ENCODE measurements at places on chromosomes 11 and 22.
A peak's percentile ranks its signal among the peaks of the same experiment; 100 is the strongest.

DNA sequence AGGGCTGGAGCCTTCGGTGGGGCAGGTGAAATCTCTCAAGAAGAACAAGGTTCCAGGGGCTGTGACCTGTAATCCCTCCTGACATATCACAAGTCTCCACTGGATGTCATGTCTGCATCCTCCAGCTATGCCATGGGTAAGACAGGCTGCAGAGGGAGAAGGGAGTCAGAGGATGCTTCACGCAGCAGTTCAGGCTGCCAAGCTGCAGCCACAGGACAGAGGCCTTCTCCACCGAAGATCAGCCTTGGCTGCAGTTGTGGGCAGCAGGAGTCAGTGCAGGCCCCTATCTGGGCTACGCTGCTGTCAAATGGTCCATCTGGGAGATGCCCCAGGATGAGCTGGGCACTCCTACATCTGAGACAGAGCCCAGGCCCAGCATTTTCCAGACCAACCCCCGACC, 25.0 kb downstream of the DKK3 start:
- DNase-seq = no peak

- DNase-seq = no peak
These were observed 6.6 kb upstream of the APOL6 start for GRCh38 chr22:35641494-35642120.

DNA sequence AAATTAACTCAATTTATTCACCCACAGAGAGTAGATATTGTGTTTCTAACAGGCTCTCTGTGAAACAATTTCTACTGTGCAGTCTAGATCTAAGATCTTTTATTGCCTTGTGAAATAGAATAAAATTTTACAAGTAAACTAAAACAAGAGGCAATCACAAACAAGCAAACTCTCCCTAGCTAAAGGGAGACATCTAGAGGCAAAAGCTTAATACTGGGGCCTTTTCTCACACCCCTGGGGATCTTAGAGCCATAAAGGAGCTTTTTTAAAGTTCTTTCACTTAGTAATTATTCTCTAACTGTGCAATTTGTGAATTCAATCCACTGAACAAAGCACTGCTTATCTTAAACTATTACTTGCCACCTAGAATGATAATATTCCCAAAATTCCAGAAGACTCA, 19.7 kb downstream of the ALG9 start:
- DNase-seq = no peak

DNA sequence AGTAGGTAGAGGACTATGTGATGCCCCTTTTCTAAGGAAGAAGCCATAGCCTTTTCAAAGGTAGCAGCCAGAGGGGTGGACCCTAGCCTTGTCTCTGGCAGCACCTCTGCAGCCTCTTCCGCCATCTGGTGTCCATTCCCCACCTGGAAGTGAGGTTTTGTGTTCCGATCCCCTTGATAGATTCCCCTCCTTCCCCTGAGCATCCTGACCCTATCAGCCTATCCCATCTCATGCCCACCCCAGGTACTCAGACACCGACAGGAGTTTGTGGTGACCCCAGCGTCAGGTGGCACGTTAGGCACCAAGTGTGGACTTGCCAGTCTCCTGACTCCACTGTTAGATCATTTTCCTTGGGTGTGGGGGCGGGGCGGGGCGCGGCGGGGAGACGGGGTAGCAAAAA, 398 bp upstream of the FAM89B start:
- no peak for DNase-seq

DNA sequence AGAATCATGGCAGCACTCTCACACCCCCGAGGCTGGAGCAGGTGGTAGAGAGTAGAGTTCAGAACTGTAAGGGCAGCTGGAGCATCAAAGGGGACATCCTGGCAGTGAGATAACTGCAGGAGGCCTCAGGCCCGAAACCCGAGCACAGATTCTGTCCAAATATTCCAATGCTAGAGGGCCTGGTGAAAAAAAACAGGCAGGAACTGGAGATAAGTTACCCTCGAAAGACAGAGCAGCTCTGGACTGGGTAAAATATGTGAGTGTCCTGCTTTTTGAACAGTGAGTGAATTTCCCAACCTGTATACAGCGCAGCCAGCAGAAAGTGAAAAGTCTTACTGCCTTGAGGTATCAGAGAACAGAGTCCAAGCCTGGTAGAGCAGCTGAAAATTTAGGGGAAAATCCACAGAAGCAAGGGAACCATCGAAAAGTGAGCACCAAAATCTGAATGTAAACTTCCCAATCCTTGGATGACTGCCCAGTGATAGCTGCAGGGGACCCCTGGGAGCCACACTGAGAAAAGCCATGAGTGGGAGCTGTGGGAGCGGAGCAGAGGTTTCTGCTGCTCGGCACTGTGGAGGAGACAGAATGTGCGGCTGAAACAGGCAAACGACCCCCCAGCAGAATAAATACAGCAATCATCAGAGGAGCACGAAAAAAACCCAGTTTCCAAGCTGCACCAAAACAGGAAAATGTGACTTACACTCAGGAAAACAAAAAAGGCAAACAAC, 50.6 kb downstream of the WNT11 start:
- DNase-seq = no peak

GRCh38 chr22:39634530-39635405, 64.2 kb downstream of the CACNA1I start:
- peak; percentile 69 for DNase-seq

DNA sequence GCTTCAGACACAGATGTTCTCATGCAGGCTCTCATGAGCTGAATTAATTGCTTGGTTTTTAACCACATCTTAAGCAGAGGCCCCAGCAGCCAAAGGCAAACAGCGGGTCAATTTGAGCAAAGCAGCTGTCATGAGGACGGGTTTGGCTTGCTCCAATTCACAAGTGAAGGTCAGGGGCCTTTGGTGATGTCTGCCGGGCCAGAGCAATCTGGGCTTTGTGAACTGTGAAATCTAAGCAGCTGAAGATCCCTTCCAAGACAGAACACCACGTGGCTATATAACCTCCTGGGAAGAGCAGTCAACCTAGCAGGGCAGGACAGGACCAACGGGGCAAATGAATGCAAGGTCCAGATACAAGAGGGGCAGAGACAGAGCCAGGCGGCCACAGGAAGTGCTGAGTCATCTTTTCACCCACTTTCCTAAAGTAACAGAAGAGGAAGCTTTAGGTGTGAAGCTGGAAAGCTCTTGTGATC, 187.3 kb upstream of the B3GAT1 start:
- DNase-seq = no peak

DNA sequence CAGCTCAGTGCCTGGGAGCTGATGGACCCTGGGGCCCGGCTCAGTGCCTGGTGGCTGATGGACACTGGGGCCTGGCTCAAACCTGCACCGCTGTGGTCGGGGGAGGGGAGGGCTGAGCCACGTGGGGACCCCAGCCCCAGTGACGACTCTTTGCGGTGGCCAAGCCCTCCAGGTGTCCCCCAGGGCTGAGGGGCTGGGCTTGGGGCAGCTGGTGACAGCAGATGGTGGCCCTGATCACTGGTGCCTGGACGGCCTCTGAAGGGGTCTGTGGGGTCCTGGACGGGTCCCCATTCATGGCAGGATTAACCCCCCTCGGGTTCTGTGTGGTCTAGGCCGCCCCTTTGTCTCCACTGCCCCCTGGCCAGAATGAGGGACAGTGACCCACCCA, 3.4 kb upstream of the MUC5B start:
- no peak for DNase-seq

- DNase-seq = no peak
These were observed 65.3 kb upstream of the MS4A8 start for GRCh38 chr11:60634126-60634525.

DNA sequence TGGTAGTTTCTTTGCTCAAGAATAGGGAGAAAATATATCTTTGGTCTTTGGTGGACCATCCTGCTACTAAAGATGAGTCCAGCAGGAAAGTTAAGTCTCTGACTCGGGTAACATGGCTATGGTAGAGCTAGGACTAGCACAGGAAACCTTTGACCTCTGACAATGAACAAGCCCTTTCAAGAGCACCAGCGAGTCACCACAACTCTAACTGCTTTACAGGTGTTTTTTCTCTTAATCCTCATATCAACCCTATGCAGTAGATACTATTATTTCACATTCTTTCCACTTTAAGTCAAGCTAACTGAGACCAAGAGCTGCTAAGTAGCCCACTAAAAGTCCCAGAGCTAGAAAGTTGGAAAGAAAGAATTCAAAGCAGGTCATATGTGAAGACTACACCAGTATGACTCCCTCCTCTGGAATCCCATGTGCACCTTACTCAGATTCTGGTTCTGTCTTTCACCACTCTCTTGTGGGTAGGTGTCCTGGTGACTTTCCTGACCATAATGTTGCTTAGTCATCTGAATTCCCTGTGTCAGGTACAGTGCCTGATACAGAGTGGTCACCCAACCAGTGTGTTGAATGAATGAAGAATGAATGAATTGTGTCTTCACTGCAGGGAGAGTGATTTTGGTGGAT, 53.8 kb upstream of the ME3 start:
- DNase-seq = no peak

DNA sequence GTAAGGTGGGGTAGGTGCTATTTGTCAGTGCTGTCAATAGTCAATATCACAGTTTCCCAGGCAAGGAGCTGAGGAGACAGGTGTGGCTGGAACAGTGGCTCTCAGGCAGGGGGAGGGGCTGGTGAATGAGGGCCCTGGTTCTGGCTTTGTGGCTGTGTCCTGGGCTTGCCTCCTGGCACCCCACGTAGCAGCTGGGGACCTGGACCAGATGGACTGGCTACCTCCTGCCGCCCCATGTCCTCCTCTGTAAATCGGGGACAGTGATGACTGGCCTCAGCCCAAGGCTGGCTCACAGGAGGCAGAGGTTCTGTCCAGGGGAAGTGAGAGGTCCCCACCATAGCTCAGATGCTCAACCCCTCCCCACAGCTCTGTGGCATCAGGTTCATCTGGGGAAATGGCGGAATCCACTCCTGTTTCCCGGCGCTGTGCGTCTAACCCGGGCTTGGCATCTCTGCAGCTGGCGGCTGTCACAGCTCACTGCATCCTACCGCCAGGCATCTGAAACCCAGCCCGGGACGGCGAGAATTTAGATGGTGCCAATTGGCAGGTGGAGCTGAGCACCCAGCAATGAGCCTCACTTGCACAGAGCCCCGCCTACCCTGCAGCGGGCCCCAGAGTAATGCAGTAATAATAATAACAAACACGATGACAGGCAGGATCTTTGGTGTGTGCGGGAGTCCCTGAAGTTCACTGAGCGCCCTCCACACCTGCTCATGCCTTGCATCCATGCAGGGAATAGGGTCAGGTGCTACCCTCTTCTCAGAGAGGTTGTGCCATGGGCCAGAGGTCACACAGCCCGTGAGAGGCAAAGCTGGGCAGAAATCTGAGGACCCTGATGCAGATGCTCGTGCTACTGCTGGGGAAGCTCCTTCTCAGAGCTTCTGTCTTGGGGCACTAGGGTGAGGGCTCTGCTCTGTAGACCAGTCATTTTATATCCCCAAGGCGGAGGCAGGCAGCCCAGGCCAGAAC, 27.8 kb upstream of the SHISAL1 start:
- DNase-seq = peak; percentile 41
